ENCODE measurements at places on chromosomes 12 and 14.

- DNase-seq: no peak
These were observed 2.2 kb downstream of the ASIC1 start for GRCh38 chr12:50059440-50060119.

GRCh38 chr12:19316425-19316824 lies 122.9 kb upstream of the AEBP2 start:
- DNase-seq: no peak

- no peak for DNase-seq
These were observed 59.3 kb upstream of the CCDC91 start for GRCh38 chr12:28130625-28131598.

- no peak for DNase-seq
These were observed 126.9 kb upstream of the AMIGO2 start for GRCh38 chr12:47206450-47207339.

- DNase-seq: no peak
These were observed 82.1 kb upstream of the FSCB start for GRCh38 chr14:44589180-44589579.

GRCh38 chr14:94689985-94690400 lies 77.8 kb downstream of the SERPINA3 start:
- no peak for DNase-seq
